Brain pericyte (primary cell): ENCODE measurements at places on chromosomes 11 and 22.

- no peak for DNase-seq
Measured at GRCh38 chr22:47194476-47195155, 432.2 kb downstream of the TBC1D22A start.

DNA sequence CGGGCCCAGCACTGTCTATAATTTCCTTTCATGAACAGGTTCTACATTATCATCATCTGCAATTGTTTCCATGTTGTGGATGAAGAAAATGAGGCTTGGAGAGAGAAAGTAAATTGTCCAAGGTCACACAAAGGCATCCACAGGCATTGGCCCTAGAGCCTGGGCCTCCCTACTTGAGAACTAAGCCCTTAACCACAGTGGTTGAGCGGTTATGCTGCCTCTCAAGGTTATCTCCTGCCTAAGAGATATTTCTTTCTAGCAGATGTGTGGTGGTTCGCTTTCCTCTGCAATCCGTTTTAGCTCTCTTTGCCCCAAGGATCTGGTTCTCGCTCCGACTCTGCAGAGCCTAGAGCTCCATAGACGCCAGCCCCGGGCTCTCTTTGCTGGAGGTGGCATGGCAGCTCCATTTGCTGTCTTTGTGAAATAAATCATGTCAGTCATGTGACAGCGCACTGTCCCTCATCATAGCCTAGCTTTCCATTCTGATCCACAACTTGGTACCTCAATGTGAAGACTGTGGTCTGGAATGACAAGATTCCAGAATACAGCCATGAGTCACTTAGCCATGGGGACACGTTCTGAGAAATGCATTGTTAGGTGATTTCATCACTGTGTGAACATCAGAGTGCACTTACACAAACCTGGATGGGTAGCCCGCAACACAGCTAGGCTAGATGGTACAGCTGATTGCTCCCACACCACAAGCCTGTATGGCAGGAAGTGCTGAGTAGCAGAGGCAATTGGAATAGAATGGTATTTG lies 27.2 kb downstream of the RPS6KA4 start:
- no peak for DNase-seq

DNA sequence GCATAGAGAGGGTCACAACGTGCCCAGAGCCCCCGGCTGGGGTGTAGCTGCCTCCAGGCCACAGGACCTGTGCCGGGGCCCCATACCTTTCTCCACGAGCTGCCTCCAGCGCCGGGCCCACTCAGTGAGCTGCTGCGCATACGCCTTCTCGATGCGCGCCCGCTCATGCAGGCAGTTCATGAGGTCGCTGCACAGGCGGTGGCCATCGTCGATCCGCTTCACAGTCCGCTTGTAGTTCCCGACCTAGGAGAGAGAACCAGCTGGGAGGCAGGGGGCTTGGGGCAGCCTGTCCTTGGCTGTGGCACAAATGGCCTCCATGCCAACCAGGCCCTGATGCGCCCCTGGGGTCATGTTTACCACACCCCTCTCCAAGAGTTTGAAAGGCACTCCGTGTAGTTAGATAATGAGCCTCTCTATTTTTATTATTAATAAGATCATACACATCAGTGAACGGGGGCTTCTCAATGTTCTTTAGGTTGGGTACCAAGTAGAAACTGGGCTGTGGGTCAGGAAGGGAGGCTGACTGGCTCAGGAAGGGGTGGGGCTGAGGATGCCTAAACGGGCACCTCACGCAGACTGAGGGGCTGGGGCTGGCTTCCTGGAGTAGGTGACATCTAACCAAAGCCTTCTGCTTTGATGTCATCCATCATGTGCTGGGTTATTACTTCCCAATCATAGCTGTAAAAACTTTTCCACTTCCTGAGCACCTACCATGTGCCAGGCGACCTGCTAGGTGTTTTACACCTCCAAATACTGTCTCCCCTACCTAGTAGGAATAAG lies 36.5 kb upstream of the ARFGAP3 start:
- DNase-seq: no peak

GRCh38 chr22:36465232-36466021 lies 16.0 kb downstream of the TXN2 start:
- DNase-seq: no peak

DNA sequence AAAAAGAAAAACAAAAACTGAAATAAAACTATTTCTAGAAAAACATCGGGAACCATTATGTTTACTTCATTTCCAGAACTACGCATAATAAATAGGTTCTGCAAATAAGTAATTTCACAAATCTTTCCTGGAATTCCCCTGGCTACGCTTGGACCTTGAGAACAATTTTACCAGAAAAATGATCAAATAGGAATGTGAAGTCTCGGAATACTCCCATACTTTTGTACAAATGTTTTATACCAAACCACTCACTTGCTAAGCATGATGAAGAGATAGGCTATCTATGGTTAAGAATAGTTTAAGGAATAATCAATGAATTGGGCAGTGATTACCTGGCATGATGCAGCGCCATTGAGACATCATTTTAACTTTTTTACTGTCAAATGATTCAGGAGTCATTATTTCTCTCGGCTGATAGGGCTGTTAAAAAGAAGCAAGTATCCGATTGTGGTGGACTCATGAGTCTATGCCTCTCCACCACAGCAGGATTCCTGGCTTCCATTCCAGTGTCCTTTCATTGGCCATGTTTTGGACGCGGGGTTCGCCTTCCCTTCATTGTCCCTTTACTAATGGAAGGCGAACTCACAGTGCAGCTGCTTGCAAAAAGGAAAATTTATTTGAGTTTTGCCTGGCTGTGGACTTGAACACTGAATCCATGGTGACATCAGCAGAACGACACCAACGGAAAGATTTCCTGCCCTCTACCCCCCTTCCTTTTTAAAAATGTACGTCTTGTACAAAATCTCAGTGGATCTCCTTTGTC lies 39.9 kb upstream of the BLID start:
- no peak for DNase-seq

DNA sequence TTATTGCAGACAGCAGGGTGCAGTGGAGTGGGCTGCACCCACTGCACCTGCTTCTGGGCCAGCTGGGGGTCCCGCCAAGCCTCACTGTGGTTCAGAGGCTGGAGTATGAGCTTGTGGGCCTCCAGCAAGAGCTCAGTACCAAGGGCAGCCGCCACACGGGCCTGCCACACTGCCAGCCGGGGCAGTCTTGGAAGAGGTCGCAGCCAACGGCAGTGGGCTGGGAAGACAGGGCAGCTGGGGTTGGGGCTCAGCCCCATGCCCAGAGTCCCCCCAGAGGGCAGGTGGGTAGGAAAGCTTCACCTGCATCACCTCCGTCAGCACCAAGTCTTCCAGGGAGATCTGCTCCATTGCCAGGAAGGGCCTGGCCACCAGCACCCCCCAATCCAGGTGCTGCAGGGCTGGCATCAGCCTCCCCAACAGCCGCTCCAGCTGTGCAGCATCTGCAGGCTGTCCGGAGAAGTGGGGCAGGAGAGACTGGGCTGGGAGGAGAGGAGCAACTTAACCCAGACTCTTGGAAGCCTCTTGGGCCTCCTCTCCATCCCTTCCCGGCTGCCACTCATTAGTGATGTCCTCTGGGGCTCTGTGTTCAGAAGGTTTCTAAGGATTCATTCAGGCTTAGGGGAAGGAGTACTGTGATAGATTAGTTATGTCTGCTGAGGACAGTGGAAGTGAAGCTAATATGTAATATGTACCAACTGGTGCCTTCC lies 1.1 kb upstream of the GSTT4 start:
- DNase-seq: no peak

- no peak for DNase-seq
Measured at GRCh38 chr11:75319035-75319877, 32.2 kb downstream of the ARRB1 start.

DNA sequence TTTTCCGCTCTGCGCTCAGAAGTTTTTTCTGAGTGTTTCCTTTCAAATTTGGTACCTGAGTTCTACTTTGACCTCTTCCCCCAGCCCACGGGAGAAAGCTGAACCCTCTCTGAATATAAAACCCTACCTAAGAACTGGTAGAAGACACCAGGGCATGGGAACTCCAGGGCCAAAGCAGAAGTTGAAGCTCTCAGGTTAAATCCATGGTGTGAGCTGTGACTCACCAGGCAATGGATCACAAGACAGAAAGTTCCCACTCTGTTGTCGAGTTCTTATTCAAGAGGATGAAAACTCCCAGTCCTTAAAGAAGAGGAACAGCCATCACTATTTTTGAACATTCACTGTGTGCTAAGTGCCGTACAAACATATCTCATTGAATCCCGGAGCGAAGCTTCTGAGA lies 8.9 kb downstream of the TMEM218 start:
- no peak for DNase-seq

GRCh38 chr11:43574949-43575912 lies 105.3 kb upstream of the HSD17B12 start:
- DNase-seq: no peak

GRCh38 chr22:21043860-21044535 lies 1.7 kb upstream of the LRRC74B start:
- no peak for DNase-seq

- no peak for DNase-seq
Measured at GRCh38 chr11:67662835-67663531, 11.4 kb downstream of the ALDH3B2 start.

DNA sequence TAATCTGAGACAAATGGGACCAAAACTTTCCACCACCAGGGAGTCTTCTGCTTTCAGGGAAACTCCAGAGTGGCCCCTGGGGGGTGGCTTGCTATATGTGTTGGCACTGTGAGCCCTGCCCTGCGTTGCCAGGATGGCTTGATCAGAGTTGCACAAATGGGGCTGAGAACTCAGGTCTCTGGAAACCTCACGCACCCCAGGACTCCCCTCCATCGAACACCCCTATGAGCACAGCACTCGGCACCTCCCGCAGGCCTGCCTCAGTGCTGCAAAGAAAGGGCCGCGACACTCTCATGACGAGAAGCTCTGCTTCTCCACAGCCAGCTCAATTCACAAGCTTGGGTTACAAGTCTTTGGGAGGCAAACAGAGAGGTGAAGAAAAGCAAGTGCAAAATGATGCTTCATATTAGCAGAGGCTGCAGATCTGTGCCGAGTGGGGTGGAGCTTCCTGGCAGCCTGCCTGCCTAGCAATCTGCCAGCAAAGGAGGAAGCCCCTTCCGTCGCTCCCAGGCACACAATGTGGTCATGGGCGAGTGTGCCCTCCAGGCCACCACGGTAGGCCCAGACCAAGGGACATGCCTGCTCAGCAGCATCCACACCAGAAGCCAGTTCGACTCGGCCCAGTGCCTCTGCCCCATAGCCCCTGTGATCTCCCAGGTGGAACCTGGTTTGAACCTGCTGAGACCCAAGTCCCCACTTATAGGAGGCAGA lies 55.7 kb downstream of the MYH9 start:
- DNase-seq: no peak

GRCh38 chr22:46747646-46748045 lies 9.6 kb upstream of the CERK start:
- DNase-seq: no peak

GRCh38 chr22:38207898-38208432 lies 6.2 kb downstream of the MAFF start:
- no peak for DNase-seq

GRCh38 chr11:72828692-72829101 lies 14.5 kb downstream of the ATG16L2 start:
- no peak for DNase-seq

- DNase-seq: no peak
Measured at GRCh38 chr22:17957693-17958092, 66.7 kb downstream of the MICAL3 start.

- DNase-seq: no peak
Measured at GRCh38 chr11:72860592-72860991, 46.4 kb downstream of the ATG16L2 start.

DNA sequence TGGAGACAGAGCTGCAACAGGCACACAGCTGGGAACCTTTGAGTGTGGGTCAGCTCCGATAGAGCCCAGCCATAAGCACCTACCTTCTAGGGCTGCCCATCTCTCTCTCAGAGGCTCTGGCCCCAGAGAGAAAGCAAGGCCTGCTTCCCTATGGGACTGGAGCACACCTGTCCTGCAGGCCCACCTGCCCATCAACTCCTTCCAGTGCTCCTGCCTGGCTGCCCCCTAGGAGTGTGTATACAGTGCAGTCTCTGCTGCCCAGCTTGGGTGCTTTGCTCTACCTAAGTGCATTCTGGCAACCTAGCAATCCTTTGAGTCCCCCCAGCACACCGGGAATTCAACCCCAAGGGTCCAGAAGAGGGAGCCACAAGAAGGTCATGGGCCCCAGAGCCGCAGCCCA lies 21.0 kb downstream of the OR8G5 start:
- DNase-seq: no peak

DNA sequence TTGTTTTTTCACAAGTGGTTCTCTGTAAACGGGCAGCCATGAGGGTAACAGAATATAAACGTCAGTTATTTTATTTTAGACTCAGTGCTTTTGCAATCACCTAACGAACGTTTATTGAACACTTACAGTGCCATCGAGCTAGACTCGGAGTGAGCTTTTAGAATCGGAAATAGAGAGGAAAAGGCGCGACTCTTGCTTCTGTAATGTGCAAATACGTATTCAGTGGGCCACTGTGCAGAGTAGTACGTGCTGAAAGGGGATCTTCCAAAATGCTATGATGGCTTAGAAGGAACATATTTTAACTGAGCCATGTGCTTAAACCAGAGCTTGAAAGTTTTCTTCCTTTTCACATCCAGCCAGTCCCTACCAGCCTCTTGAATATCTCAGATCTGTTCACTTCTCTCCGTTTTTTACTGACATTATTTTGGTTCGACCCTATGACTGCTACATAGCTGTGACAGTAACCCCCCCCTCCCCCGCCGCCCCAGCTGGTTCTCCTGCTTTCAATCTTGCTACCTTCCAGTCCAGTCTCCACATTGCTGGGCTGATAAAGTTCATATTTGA lies 468 bp downstream of the DDIAS start:
- DNase-seq: no peak

GRCh38 chr11:111623527-111624030 lies 21.3 kb downstream of the SIK2 start:
- DNase-seq: no peak

GRCh38 chr22:48652796-48653195 lies 1174.9 kb downstream of the BRD1 start:
- no peak for DNase-seq

GRCh38 chr11:7449841-7450214 lies 35.5 kb upstream of the OLFML1 start:
- no peak for DNase-seq
